ENCODE measurements at places on chromosomes 13 and 19.

DNA sequence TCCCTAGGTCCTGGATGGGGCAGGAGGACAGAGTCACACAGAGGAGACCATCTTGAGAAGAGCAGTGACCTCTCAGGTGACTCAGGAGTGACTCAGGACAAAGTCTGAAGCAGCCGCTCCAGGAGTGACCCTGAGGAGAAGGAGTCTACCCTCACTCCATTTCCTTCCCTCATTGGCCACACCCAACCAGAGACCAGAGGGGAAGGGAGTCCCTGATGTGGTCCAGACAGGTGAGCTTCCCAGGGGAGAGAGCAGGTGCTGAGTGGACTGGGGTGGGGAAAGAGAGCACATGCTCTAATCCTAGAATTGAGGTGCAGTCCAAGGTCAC is 75.5 kb upstream of the MEDAG start:
- no peak for DNase-seq

DNA sequence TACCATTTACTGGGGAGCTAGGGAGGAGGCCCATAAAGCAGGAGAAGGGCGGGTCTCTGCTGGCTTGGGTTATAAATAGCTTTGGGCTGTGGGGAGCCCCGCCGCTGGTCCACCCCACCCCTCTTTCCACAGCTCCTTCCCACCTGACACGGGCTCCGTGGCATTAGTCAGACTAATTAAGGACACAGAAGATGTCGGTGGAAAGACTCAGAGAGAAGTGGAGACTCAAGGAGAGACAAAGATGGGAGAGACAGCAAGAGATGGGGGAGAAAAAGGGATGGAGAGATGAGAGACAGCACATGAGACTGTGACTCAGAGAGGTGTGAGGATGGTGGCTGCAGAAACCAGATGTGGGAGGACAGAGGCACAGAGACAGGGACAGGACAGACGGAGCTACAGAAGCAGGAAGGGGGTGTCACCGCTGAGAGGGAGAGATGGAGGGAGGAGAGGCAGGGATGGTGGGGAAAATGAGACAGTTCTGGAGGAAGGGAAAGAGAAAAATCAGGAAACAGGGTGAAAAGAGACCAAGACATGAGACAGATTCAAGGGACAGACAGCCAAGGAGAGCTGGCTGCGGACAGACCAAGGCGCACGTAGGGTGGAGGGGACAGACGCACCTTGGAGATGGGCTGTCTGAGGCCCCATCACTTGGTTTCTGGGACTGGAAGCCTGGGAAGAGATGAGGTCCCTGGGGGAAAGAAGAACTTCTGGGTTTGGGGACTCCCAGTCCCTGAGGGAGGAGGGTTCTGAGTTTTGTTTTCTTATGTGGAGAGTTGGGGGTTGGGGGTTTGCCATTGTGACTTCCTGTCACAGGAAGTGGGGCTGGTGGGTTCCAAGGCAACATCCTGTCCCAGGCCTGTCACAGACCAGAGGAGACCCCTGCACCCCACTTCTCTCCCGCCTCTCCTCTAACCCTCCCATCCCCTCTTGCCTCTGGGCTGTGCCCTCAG is 4.1 kb downstream of the ARHGEF1 start:
- no peak for DNase-seq

DNA sequence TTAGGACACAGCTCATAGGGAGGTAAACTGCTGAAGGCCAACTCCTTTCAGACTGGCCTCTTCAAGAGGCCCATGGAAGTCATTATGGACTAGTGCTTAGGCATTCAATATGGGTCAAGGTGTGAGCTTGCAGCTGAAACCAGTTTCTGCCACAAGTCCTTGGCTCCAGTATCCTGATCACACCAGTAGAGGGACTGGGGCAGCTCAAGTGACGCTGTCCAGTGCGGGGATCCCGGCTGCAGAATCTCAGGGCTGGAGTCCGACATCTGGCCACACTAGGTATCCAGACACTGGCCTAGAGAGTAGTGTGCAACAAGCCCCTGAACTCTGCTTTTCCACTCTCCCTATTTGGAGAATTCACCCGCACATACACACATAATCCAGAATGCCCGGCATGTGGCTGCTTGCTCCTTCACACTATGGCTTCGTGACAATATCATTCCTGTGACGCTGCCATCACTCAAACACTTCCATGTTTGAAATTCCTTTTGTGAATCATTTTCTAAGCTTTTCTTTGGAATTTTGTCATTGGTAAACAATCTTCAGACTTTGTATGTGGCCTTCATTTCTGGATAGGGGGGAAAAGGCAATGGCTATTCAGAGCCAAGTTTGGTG is 425.1 kb downstream of the EFNB2 start:
- DNase-seq, result no peak

DNA sequence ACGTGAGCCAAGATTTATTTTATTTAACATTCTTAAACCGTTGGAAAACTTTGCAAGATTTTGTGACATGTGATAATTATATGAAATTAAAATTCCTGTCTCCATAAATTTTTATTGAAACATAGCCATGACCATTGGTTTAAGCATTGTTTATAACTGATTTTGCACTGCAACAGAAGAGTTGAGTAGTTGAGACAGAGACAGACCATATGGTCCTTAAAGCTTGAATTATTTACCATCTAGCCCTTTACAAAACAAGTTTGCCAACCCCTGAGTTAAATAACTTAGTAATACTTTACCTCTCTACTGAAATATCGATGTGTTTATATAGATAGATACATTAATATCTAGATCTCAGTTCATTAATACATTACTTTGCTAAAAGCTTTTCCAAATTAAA is 814.1 kb upstream of the GPC6 start:
- no peak for DNase-seq

DNA sequence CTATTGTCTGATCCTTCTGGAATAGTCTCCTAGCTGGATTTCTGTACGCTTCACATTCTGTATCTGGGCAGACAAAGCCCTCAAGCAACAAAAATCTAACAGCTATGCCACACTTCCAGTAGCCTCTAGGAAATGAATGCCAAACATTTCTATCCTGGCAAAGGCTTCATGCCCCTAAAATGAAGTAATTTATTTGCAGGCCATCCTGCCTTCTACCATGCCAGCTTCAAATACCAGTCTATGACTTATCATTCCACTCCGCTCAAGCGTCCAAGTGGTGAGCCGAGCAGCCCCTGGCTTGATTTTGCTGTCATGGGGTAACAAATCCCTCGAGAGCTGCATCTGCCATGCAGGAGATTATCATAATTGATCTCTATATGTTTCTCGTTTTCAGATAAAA is 86.9 kb downstream of the LHFPL6 start:
- no peak for DNase-seq

DNA sequence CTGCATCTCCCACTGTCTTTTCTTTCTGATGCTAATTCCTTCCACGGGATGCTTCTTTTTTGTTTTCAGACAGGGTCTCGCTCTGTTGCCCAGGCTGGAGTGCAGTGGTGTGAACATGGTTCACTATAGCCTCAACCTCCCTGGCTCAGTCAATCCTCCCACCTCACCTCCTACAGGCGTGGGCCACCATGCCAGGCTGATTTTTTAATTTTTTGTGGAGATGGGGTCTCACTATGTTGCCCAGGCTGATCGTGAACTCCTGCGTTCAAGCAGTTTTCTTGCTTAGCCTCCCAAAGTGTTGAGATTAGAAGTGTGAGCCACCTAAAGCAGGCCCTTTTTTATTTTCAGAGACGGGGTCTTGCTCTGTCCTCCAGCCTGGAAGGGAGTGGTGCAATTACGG is 4.8 kb downstream of the GYS1 start:
- no peak for DNase-seq

DNA sequence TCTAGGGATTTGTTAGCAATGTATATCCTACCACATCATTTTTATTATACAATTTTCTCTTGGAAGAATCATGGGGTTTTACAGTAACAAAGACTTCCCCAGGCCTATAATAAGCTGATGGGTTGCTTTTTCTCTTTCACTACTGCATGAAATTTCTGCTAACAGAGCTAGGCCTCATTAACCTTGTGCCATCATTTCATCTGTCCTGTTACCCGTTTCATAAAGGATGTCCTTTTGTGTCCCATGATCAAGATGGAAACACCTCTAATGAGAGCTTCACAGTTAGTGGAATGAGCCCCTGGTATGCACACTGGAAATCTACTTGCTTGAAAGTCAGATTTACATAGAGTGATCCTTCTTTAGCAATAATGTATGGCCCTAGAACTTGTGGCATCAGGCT is 138.7 kb downstream of the RXFP2 start:
- DNase-seq, result no peak

DNA sequence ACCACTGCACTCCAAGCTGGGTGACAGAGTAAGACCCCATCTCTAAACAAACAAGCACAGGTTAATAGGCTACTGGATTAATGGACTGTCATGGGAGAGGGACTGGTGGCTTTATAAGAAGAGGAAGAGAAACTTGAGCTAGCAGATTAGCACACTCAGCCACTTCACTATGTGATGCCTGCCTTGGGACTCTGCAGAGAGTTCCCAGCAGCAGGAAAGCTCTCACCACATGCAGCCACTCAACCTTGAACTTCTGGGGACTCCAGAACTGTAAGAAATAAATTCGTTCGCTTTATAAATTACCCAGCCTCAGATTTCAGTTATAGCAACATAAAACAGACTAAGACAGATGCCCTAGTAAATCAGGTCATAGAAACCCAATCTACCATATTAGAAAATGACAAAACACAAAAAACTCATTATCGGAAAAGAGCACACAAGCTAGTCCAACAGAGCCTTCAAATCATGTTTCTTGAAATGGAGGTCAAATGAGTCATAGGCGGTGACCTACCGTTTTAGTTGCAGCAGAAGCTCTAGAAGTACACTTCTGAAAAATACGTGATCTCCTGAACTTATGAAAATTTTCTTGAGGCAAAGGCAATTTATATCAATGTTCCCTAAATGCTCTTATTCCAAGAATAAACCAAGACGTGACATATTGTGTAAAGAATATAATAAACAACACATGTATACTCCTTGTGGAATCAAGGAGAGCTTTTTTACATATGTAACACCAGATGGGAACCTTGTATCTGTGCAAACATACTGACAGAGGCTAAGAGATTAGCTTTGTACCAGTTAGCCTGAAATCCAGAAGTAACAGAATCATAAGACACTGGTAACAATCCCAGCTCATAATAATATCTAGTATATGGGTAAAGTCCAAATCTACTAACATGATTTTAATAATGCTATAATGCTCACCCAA is 340.9 kb upstream of the SGCG start:
- DNase-seq, result no peak

DNA sequence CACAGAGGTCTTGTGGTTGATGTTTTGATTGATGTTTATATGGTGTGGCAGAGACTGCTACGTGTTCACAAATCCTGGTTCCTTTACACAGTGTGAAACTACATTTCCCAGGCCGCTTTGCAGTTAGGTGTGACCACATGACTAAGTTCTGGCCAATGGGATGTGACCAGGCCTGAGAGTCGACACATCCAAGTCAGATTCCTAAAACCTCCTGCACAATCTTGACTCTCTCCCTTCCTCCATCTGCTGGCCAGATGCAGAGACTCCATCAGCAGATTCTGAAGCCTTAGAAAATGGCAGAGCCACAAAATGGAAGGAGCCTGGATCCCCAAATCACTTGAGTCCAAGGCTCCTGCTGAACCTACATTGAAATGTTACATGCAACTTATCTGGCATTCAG is 12.6 kb downstream of the CD37 start:
- DNase-seq, result no peak

DNA sequence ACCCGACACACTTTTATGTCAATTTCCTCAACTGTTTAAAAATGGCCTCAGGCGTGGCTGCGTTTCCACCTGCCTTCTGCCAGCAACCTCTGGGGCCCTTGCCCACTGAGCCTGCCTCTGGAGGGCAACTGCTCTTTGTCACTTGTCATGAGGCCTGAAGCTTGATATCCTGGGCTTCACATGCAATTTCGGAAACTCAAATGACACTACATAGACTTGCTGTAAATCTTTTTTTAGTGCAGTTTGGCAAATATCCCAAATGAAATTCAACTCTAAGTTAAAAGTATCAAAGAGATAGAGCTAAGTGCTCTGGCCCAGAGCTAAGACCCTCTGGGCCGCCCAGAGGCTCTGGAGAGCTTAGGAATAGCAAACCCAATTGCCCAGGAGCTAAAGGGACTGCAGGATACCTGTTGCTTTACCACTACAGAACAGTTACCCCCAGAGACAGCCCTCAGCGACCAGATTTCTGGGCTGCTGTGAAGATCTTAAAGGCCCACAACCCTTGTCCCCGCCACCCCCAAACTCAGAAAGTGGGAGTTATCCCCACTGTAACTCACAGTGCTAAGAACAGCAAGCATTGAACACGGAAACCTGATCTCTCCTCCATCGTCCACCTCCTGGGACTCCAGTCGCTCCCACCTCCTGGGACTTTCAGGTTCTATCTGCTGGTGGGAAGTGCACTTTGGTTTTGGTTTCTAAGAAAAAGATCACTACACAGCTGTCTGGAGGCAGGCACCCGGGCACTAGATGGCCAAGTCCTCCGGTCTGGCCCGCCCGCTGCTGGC is 19.4 kb downstream of the GJA3 start:
- DNase-seq, result no peak

DNA sequence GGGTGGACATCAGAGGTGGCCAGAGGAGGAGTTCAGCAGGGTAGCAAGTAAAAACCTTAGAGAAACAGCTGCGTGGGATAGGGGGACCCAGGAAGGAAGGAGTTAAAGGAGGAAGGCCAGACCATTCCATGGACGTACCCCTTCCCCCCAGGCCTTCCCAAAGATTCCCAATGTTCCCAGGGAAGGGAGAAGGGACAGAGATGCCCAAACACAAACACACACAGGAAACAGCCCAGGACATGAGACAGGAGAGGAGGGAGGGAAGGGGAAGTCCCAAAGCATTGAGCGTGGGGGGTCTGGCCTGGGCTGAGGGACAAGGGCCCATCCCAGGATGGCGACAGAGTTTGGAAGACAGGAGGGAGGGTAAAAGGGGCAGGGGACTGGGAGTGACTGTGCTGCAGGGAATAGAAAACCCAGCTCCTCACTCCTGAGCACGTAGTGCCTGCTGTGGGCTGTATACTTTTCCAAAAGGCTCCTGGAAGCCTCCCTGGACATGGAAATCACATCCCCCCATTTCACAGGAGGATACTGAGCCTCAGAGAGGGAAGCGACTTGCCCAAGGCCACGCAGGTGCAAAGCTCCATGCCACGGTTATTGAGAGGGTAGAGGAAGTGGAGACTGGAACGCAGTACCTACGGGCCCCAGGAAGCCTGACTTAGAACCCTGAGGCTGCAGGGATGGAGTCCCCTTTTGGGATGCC is 1.1 kb downstream of the SYDE1 start:
- no peak for DNase-seq

GRCh38 chr19:2744113-2744512 is 4.3 kb upstream of the SLC39A3 start:
- no peak for DNase-seq

- no peak for DNase-seq
These were observed 15.4 kb upstream of the SIGLEC6 start for GRCh38 chr19:51546650-51547396.

- no peak for DNase-seq
These were observed 107.5 kb downstream of the PCCA start for GRCh38 chr13:100196375-100196774.

- no peak for DNase-seq
These were observed 44.4 kb upstream of the ATP11A start for GRCh38 chr13:112645327-112645914.

GRCh38 chr13:51324714-51325420 is 14.6 kb upstream of the SERPINE3 start:
- DNase-seq, result no peak
